ENCODE measurements at places on chromosomes 1 and 21. TPM values are rescaled to one million over a fixed set of nuclear protein-coding genes. Genes with fewer than 3 reads are reported as not detected.

- no peak for DNase-seq
Measured at GRCh38 chr1:82625537-82625936, 824.8 kb downstream of the ADGRL2 start.

Gene SPATA45
- polyA plus RNA-seq, result 0.19 TPM

DNA sequence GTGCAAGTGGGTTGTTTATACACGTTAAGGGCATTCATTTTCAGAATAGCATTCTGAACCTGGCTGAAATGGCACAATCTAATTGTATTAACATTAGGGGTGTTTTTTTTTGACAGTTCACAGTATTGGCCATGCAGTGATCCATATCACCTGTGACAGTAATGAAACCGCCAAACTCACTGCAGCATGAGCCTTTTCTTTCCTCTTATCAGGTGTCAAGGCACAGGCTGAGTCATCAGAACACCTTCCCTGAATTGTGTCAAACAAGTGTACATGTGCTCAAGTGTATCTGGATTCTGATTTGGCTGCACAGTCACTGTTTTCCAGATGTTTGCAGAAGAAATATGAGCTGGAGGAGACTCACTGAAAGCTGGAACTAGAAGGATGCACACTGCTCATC, 47.7 kb upstream of the C8B start:
- DNase-seq, result no peak

Gene SARS1
- 189 TPM for polyA plus RNA-seq

DNA sequence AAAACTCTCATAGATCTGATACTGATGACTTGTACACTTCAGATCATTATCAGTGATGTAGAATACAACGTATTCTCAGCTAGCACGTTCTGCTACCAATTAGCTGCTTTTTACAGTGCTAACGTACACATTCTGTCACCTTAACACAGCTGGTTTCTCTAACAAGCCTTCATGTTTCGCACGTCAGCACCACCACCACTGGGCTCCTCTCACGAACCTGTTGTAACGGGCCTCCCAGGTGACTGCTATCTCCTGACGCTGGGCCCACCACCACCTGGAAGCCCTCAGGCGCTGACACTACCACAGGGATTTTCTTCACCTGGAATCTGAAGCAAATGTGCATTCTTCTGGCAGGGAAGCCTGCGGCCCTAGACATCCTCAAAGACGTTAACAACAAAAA, 19.8 kb downstream of the TOMM20 start:
- DNase-seq, result no peak

DNA sequence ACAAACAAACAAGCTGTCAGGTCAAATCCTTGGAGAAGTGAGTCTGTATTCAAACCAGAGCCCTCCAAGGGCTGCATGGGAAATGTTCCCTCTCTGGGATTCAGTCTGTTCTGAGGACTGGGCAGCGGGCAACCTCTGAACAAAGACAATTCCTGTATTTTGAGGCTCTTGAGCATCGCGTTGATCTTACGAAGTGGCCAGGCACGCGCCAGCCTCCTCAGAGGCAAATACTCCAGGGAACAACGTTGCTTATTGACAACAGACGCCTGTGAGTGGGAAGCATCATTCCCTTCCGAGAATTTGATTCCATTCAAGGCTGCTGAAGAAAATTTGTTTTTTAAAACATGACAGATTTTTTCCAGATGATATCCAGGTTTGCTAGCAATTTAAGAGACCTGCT, 20.0 kb upstream of the TACSTD2 start:
- DNase-seq, result no peak

Gene ZBTB8A
- polyA plus RNA-seq, result 2.3 TPM

- DNase-seq, result no peak
Measured at GRCh38 chr1:236451796-236452373, 57.8 kb downstream of the EDARADD start.

Gene TDRD10
- polyA plus RNA-seq, result not detected

DNA sequence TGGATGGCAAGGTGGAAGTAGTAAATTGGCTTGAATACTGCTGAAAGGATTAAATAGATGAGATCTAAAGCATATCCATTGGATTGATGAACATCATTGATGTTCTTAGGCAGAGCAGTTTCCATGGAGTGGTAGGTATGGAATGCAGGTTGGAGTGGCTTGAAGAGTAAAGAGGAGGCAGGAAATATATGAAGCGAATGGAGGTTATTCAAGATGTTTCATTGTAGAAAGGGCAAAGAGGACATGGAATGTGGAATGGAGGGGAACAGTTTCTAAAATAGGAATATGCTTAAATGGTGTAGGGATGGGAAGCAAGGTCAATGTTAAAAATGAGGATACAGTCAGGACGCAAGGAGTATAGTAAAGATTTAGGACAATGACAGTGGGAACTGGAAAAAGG, 6.1 kb downstream of the OSBPL9 start:
- DNase-seq, result no peak

Gene TIE1
- not detected for polyA plus RNA-seq

Gene ATP1A4
- not detected for polyA plus RNA-seq

Gene CACNA1E
- polyA plus RNA-seq, result not detected

DNA sequence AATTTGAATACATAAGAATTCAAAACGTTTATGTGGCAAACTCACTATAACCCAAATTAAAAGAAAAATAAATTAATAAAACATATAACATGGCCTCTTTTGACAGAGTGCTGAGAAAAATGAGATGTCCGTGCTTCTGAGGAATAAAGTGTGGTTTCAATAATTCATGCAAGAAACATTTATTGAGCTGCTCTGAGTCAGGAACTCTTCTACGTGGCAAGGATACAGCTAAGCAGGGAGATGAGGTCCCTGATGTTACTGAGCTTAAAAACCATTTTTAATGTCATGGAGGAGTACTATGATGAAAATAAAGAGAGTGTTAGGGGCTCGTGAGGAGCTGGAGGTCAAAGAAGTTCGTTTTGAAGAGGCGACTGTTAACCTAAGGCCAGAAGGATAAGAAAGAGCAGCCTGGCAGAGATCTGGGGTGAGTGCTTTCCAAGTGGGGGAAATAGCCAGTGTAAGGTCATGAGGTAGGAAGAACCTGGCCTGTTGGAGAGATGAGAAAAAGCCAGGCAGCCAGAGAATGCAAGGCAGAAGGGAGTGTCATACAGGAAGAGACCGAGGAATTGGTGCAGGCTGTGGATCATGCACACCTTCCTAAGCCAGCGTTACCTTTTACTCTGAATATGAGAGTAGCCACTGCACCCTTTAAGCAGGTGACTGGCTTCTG, 182.2 kb upstream of the DUSP10 start:
- DNase-seq, result no peak

Gene SPRR1B
- polyA plus RNA-seq, result 224 TPM

DNA sequence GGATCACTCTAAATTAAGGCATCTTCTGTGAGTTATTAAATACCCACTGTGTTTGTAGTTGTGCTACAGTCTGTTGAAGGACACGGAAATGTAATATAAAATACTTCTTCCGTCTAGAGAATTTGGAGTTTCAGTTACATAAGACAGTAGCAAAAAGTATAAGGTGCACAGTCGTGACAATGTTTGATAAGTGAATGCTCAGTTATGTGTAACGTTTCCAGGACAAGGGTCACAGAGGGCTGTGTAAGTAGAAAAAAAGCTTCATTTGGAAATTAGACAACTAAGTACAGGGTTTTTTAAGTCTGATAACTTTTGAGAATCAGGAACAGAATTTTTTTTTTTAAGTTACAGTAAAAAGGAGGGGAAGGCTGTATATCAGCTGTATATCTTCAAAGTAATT, 27.5 kb downstream of the SRSF11 start:
- no peak for DNase-seq

DNA sequence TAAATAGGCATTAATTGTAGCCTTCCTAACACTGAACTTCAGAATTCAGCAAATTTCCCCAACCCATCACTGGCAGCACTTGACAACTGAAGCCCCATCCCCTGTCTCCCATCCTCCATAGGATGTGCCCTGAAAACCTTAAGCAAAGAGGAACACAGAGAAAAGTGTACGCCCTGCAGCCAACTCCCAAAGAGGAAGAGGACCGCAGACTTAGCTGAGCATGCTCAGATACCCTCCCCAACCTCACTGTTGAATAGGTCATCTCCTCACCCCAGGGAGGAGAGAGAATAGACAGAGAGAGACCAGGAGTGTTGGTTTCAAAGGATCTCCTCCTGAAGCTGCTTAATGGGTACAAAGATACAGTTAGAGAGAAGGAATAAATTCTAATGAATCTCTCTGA, 50.5 kb downstream of the CD2 start:
- no peak for DNase-seq

DNA sequence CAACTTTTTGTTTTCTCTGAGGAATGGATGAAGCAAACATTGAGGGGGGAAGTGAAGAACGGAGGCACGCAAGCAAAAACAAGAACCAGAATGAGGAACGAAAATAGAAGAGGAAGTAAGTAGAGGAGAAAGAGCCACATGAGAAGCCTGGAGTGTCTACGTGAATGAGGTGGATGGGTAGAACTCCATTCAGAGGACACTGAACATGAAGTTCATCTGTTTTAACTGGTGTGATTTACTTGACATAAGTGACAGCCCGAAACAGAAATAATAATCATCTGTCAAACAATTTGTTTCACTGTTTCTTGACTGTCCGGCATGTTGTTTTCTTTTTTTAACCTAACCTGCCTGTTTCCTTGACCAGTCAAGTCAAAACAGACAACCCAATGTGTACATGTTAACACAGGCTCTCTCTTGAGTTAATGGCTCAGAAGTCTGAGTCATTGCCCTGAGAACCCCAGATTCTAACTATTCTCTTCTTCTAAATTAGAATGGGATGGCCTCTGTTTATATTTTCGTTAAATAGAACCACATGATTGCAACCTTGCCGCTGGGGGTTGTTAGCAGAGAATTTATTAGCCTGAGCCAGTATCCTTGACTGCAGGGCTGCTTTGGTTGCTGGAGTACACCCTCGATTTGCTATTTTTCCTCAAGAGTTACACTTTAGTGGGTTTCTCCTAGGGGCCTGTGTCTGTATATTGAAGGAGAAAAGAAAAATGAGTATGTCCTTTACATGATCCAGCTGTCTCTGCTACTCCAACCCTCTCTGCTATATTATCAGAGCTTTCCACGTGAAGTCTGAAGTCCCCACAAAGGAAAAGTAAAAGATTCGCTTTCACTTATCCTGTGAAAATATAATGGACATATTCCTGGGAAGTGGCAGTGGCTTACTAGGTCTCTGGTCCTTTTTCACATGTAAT, 151.7 kb downstream of the ZC3H11B start:
- DNase-seq, result peak; percentile 37

DNA sequence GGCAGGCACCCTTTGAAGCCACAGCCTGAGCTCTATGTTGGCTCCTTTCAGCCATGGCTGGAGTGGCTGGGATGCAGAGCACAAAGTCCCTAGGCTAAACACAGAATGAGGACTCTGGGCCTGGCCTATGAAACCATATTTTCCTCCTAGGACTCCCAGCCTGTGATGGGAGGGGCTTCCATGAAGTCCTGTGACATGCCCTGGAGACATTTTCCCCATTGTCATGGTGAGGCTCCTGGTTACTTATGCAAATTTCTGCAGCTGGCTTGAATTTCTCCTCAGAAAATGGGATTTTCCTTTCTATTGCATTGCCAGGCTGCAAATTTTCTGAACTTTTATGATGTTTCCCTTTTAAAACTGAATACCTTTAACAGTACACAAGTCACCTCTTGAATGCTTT, 61.3 kb downstream of the VCAM1 start:
- DNase-seq, result no peak

GRCh38 chr1:183100361-183100974, 77.2 kb downstream of the LAMC1 start:
- no peak for DNase-seq

DNA sequence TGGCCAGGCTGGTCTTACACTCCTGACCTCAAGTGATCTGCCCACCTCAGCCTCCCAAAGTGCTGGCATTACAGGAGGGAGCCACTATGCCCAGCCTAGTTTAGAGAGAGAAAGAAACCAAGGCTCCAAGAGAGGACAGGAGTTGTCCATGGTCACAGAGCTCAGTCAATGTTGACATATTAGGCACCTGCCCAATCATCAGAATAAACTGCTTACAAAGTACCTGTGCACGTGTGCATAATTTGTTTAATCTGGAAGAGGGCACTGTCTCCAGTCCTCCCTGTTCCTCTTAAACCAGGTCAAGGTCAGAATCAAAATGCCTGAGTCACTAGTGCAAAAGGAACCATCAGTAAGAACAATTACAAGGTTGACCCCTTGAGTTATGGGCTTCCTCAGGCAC, 20.3 kb upstream of the MPZL1 start:
- no peak for DNase-seq

GRCh38 chr1:97451944-97452343, 468.9 kb downstream of the DPYD start:
- peak; percentile 13 for DNase-seq

Gene SPRR2A
- polyA plus RNA-seq, result 11.4 TPM

DNA sequence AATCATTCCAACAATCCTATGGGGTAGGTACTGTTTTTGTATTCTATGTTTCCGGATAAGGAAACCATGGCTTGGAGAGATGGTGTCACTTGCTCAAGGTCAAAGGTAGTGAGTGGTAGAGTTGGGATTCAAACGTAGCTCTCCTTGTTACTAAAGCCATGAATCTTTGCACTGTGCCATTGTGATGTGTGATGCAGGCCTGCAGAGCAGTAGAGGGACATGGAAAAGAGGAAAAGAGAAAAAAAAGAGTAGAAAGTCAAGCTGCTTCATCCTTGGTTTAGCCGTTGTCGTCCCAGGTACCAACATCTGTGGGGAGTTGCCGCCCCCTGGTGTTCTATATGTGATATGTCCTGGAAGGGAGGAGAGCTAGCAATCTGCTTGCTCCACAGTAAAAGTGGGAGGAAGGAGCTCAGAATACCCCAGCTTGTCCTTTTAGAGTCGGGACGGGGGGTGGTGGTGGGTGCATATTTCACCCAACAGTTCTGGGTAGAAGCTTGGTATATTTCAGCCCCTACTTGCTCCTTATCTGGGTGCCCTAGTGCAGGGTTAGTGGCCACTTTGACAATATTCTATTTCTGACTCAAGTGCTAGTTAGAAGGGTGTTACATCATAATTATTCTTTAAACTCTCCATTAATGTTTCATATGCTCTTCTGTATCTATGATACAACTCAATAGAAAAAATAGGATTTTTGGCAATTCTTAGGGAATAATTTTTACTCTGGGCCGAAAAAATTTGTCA, 98.4 kb downstream of the EBNA1BP2 start:
- DNase-seq, result peak; percentile 54

Gene RCAN1
- 13.6 TPM for polyA plus RNA-seq

Gene SAMSN1
- polyA plus RNA-seq, result not detected

GRCh38 chr1:64960731-64961130, 5.6 kb downstream of the JAK1 start:
- DNase-seq, result no peak

Gene ORC1
- polyA plus RNA-seq, result 10.8 TPM

Gene MTARC2
- 2.1 TPM for polyA plus RNA-seq

Gene RTCA
- 32.8 TPM for polyA plus RNA-seq

Gene FCRL6
- polyA plus RNA-seq, result not detected

Gene PIK3R3
- polyA plus RNA-seq, result 2.3 TPM

Gene C1orf115
- 0.92 TPM for polyA plus RNA-seq

- no peak for DNase-seq
Measured at GRCh38 chr1:153260585-153261280, 1.2 kb downstream of the LORICRIN start.

Gene FMO5
- 0.07 TPM for polyA plus RNA-seq

GRCh38 chr21:39602793-39603192, 9.9 kb upstream of the B3GALT5 start:
- no peak for DNase-seq

Data from foreskin keratinocyte (primary cell).